GM20000 (cell line): ENCODE measurements at places on chromosomes 6 and 20.

- DNase-seq: no peak
Observed at GRCh38 chr6:83226517-83226916, 33.4 kb downstream of the RWDD2A start.

DNA sequence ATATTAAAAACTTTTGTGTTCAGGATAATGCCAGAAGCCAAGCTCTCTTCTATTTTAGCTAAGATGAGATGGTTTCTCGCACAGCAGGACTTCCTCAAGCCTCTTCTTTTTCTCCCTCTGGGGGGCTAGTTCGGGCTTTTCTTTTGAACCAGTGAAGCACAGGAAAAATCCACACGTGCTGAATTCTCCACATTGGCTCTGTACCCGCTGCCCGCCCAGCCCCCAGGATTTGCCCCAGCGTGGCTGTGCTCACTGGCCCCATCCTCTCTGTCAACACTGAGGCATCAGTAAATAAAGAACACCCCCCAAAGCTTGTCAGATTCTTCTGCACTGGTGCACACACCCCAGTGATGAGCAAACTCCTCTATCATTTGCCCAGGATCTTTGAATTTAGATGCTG is 232.8 kb downstream of the ZNF217 start:
- DNase-seq: no peak

DNA sequence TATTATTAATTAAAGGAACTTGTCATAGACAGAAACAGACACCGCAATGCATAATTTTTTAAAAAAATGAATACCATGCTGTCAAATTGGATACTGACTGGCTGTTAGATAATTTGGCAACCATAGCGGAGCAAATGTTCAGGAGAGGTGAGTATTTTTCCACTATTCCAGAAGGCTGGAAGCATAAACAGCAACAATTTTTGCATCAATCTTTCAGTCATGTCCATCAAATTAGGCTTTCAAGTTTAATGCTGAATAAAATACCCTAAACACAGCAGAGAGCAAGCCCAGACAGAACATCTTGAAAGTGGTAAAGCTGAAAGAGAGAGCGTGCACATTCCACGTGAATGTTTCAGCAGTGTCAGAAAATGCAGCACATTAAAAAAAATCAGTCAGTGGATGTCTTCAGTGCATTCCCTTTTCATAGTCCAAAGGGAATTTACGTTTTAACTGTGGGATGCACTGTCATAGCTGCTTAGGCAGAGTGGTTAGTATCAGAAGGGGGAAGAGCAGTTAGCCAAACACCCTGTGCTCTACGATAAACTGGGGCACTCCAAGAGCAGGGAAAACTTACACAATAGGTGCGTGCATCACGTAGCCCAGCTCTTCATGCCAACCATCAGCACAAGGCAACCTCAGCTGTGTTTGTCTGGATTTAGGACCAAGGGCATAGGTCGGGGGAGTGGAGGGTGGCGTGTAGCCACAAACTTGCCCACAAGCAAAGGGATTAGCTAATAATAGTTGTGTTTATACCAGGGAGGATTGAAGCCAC is 116.2 kb upstream of the STMND1 start:
- DNase-seq: no peak

- DNase-seq: no peak
Observed at GRCh38 chr20:58986286-58986967, 5.4 kb downstream of the NELFCD start.

- no peak for DNase-seq
Observed at GRCh38 chr20:19975436-19975799, 41.7 kb upstream of the NAA20 start.

- DNase-seq: no peak
Observed at GRCh38 chr6:28001751-28002150, 44.7 kb downstream of the OR2B6 start.

DNA sequence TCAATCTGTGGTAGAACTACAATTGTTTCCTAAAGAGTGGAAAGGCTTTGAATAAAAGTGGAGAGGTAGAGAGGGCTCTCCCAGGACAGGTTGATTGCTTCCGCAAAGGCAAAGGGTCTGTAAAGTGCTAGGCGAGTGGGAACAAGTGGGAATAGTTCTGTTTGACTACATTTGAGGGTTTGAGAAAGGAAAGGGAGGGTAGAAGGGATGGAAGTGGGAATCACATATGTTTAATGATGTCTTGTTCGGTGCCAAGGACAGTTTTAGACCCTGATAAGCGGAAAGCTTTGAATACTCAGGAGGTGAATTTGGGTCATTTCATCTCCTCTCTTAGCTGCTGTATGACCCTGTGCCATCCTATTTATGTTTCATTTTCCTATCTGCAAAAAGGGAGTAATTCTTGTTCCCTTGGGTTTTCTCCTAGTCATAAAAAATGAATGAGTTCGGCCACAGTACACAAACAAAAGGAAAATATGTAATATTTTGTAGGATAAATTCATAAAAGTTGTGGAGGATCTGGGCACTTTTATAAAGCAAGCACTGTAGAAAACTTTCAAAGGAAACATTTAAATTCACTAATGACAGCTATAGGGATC is 1.7 kb upstream of the PIM1 start:
- no peak for DNase-seq

GRCh38 chr20:34112600-34113101 is 608 bp upstream of the EIF2S2 start:
- peak; percentile 37 for DNase-seq

DNA sequence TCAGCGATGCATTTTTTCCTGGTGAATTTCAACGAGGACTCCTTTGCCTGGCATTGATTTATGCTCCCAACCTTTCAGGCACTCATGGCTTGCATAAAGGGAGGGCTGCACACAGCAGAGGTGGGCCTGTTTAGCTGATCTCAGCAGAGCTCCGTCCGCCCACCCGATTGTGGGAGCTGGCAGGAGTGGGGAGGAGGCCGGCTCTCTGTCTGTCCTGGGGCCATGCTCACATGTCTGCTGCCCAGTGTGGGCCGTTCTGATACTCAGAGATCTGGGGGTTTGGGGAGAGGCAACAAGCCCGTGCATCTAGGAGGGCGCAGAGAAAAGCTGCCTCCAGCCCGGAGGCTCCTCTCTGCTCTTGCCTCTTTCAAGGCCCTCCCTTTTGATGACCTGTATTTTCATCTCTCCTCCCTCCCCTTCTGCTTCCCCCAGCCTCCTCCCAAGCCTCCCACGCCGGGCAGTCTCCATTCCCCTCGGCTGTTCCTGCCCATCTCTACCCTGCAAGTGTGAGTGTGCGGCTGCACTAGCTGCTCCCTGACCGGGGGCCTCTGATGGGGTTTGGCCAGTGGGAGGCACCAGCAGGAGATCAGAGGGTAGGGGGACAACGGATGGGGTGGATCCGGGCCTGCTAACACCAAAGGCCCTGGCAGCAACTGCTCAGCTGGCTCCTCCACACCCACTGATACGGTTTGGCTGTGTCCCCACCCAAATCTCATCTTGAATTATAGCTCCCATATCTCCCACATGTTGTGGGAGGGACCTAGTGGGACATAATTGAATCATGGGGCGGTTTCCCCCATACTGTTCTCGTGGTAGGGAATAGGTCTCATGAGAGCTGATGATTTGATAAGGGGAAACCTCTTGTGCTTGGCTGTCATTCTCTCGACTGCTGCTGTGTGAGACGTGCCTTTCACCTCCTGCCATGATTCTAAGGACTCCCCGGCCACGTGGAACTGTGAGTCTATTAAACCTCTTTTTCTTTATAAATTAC is 39.6 kb upstream of the MLN start:
- no peak for DNase-seq

DNA sequence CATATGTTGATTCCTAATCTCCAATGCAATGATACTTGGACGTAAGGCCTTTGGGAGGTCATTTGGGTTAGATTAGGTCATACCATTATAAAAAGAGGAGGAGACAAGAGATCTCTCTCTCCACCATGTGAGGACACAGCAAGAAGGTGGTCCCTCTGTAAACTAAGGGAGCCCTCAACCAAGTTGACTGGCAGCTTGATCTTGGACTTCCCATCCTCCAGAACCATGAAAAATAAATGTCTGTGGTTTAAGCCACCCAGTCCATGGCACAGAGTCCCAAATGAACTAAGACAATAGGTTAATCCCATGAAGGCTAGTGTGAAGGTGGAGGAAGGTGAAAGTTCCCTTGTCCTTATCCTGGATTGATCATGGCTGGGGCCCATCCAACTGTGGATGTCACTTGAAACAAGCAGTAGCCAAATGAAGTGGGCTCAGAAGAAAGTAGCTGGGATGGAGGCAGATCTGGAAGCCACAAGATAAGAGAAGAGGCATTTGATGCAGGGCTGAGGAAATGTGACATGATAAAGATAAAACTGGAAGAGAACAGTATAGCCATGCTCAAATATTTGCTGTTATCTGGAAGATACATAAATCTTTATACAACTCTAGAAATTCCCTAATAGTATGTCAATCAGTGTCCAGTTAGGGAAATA is 99.9 kb downstream of the BANF2 start:
- DNase-seq: no peak

- DNase-seq: no peak
Observed at GRCh38 chr6:159525445-159526025, 167.5 kb downstream of the SOD2 start.

DNA sequence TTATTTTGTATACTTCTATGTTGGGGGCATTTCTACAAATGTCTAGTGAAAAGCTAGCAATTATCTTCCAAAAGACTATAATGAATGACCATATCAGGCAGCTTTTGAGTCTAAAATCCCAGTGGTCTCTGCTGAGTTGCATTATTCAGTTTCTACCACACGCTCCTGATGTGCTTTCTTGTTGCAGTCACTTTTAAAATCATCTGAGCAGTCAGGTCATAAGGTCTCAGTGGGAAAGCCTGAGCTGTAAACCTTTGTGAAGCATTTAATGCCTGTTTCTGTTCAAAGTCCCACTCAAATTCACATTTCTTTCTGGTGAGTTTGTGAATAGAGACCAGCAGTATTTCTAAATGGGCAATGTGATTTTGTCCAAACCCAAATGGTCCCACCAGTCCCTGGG is 1681.5 kb downstream of the HACE1 start:
- no peak for DNase-seq

- DNase-seq: no peak
Observed at GRCh38 chr6:98931696-98932095, 16.1 kb downstream of the FBXL4 start.

GRCh38 chr20:46367234-46367633 is 39.2 kb downstream of the ELMO2 start:
- no peak for DNase-seq

GRCh38 chr6:105821777-105822176 is 264.4 kb upstream of the PRDM1 start:
- no peak for DNase-seq
